ENCODE measurements at places on chromosomes 6 and 20.

GRCh38 chr6:137399881-137400443 lies 94.2 kb downstream of the OLIG3 start:
- no peak for DNase-seq

DNA sequence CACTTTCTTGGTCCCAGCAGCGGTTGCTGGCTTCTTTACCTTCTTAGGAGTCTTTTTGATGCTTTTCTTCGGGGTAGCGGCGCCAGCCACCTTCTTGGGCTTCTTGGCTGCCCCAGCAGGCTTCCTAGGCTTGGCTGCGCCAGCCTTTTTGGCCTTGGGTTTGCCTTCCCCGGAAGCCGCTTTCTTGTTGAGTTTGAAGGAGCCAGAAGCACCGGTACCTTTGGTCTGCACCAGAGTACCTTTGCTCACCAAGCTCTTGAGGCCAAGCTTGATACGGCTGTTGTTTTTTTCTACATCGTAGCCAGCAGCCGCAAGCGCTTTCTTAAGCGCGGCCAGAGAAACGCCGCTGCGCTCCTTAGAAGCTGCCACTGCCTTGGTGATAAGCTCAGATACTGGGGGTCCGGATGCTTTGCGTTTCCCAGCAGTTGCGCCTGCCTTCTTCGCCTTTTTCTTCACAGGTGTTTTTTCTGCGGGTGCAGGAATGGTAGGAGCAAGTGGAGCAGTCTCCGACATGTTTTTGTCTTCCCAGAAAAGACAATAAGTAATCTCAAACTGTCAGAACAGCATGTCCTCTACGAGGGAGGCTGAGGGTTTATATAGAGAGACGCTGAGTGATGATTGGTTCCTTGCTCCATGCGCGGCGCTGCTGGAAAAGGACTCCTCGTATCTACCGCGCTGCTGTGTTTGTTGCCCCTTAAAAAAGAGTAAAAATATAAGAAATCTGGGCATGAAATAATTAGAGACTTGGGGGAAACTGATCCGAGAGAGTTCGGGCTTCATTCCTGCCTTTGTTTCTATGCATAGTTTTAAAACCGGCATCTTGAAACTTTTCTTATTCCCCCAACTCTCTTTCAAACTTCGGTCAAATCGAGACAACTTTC lies 130.3 kb upstream of the BTN3A2 start:
- no peak for DNase-seq

GRCh38 chr6:151870375-151870774 lies 62.9 kb downstream of the ESR1 start:
- DNase-seq: no peak

- no peak for DNase-seq
Observed at GRCh38 chr20:5807431-5807830, 57.2 kb downstream of the SHLD1 start.

GRCh38 chr6:56902641-56903464 lies 52.1 kb upstream of the BEND6 start:
- DNase-seq: no peak
